SJSA1 (cell line): ENCODE measurements at places on chromosomes 13 and 19.

GRCh38 chr19:16222806-16223205, 25.1 kb downstream of the AP1M1 start:
- no peaks in the 10 kb centered on the region for H3K4me1 ChIP-seq
- no peaks in the 10 kb centered on the region for H3K27me3 ChIP-seq
- no peak overlapping the region for H3K27ac ChIP-seq
- peaks cover 98% of the 10 kb centered on the region for H3K36me3 ChIP-seq

DNA sequence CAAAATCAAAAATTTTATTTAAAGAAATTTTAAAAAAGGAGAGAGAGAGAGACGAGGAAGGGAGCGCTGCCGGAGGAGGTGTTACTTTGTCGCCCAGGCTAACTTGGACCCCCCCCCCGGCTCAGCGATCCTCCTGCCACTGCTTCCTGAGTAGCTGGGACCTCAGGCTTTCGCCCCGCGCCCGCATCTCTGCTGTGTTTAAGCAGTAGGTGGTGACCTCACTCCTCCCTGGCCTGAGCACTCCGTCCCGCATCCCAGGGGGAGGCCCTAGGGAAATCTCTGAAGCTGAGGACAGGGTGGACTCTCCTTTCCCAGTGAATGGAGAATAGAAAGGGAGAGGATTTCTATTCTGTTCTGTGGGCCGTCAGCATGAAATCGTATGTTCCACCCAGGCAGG, 485 bp upstream of the ZNF845 start:
- H3K27me3 ChIP-seq, result no peaks in the 10 kb centered on the region
- H3K27ac ChIP-seq, result no peak overlapping the region
- H3K36me3 ChIP-seq, result peaks cover 5% of the 10 kb centered on the region
- peak; percentile 57 for DNase-seq
- no peaks in the 10 kb centered on the region for H3K4me1 ChIP-seq
- peak overlapping the region; percentile 58 for H3K4me3 ChIP-seq

DNA sequence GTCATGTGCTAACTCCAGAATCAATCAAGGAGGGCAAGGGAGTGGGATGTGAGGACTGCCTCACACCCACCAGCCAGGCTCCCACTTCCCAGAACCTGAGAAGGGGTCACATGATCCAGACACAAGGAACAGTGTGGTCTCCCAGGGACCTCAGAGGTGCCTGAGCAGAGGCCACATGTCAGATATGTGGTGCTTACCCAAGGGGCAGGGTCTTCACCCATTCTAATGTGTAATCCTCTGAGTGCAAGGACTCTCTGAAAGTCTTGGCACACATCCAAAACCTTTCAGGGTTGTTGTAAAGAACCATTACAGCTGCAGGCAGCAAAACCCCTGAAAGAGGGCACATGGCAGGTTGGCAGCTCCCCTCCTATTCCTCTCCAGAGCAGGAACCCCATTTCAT, 656.6 kb downstream of the UQCRFS1 start:
- no peak overlapping the region for H3K4me3 ChIP-seq
- H3K27ac ChIP-seq, result no peak overlapping the region
- no peaks in the 10 kb centered on the region for H3K36me3 ChIP-seq
- no peaks in the 10 kb centered on the region for H3K27me3 ChIP-seq
- no peaks in the 10 kb centered on the region for H3K4me1 ChIP-seq

GRCh38 chr19:19059837-19060611, 3.8 kb upstream of the SLC25A42 start:
- no peak overlapping the region for H3K27ac ChIP-seq
- DNase-seq, result no peak
- peaks cover 15% of the 10 kb centered on the region for H3K4me1 ChIP-seq
- no peak overlapping the region for H3K4me3 ChIP-seq

- H3K4me1 ChIP-seq, result peaks cover 59% of the 10 kb centered on the region
- H3K36me3 ChIP-seq, result peaks cover 19% of the 10 kb centered on the region; the same call in 1 of the 2 replicates
- H3K4me3 ChIP-seq, result peak overlapping the region; percentile 12; the same call in 1 of the 2 replicates
- peak; percentile 95 for DNase-seq
- H3K27me3 ChIP-seq, result no peaks in the 10 kb centered on the region
- peak overlapping the region; percentile 68 for H3K27ac ChIP-seq
Measured at GRCh38 chr19:778910-779653, 18.2 kb upstream of the PTBP1 start.
